ENCODE measurements at places on chromosomes 6 and 20.

DNA sequence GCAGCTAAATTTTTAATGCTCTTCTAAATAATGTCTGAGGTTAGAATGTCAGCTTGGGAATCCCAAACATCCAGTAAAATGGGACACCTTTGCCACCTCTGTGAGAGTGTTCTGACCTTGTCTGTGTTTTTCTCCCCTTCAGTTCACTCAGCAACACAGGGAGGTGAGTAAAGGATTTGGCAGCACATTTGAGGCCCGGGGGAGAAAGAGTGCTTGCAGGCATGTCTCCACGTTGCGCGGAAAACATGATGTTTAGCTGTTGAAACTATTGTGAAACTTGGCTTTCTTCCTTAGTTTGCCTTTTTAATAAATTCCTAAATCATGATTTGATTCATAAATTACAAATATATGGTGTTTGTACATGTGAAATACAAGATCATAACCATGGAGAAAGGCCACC is 707.8 kb upstream of the FLRT3 start:
- DNase-seq, result no peak

GRCh38 chr6:157405986-157406385 is 25.0 kb downstream of the ZDHHC14 start:
- peak; percentile 65 for DNase-seq

GRCh38 chr6:55100686-55101085 is 73.6 kb upstream of the HCRTR2 start:
- no peak for DNase-seq

- no peak for DNase-seq
Observed at GRCh38 chr20:13862245-13862644, 77.4 kb downstream of the NDUFAF5 start.

GRCh38 chr20:31566658-31567379 is 38.3 kb upstream of the ID1 start:
- DNase-seq, result no peak

- no peak for DNase-seq
Observed at GRCh38 chr20:8587810-8588209, 455.7 kb downstream of the PLCB1 start.

DNA sequence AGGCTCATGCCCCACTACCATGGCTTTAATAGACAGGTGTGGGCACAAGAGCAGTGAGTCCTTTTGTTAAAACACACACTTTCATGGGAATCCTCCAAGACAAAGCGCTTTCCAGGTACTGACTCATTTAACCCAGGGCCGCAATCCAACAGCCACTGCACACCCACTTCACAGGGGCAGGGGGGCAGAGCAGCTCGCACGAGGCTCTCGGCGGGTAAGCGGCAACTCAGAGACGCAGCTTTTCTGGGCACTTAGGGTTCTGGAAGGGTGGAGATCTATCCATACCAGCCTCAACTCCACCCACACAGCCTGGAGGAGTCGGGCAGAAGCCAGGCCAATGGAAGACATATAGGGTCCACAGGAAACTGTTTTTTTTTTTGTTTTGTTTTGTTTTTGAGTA is 28.6 kb downstream of the PSMG4 start:
- DNase-seq, result no peak

- DNase-seq, result no peak
Observed at GRCh38 chr20:62020935-62021701, 44.6 kb downstream of the TAF4 start.

DNA sequence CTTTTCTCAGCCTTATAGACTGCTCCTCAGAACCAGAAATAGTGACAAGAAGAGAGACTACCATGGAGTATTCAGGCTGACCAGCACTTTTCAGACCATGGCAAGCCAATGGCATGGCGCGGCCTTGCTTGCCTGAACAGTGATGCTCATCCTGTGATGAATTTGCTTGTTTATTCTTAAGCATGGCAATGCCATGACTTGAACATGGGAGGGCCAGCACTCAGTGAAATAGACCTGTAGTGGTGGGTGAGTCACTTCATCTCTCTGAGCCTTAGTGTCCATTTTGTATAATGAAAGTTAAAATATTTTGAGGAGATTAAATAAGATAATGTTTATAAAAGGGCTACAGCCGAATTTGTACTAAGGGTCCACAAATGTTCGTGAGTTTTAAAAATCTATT is 79.1 kb downstream of the LRRC1 start:
- DNase-seq, result no peak

- DNase-seq, result no peak
Observed at GRCh38 chr20:51217347-51218045, 194.6 kb upstream of the KCNG1 start.

GRCh38 chr6:82507112-82507511 is 143.5 kb downstream of the TPBG start:
- DNase-seq, result no peak

DNA sequence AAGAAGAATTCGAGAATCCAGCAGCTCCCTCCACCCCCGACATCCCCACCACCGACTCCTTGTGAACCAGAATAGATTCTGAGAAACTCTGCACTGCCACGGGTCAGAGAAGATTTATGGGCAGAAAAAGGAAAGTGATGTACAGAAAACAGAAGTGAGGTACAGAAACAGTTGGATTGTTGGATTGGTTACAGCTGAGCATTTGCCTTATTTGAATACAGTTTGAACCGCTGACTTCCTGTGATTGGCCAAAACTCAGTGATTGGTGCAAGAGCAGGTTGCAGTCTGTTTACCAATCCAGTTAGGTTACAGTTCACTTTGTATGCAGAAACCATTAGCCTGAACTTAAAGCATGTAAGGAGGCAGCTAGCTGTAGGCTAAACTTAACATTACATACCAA is 131.2 kb upstream of the HDDC2 start:
- no peak for DNase-seq

DNA sequence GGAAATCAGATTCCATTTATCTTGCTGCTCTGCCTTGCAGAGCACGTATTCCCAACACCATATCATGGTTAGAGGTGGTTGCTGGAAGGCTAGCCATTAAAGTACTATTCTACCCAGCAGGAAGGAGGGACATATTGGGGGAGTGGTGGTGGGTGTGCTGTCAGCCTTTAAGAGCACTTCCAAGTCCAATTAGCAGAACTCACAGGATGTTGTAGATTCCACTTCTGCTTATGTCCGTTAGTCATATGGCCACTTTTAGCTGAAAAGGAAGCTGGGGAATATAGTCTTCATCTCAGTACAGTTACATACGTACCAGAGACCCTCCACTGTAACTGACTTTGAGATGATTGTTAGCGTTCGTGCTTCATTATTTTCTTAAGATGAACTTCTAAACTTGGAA is 94.4 kb downstream of the SAMD3 start:
- no peak for DNase-seq

DNA sequence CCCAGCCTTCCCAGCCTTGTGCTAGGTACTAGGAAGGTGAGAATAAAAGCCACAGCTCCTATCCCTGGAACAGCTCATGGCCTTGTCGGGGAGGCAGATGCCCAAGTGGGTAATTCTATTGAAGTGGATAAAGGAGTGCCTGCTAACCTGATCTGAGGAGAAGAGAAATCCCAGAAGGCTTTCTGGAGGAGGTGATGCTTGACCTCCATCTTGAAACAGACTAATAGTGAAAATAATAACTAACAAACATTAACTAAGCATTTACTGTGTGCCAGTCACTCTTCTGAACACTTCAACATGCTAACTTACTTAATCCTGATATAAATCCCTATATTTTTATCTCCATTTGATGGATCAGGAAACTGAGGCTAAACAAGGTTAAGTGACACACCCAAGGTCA is 493.2 kb upstream of the CHD6 start:
- DNase-seq, result no peak

GRCh38 chr6:113209315-113209714 is 647.8 kb upstream of the MARCKS start:
- DNase-seq, result no peak

GRCh38 chr6:150633486-150633834 is 33.8 kb downstream of the PLEKHG1 start:
- DNase-seq, result no peak

- no peak for DNase-seq
Observed at GRCh38 chr20:21360705-21361104, 36.6 kb downstream of the NKX2-4 start.

- no peak for DNase-seq
Observed at GRCh38 chr6:35453236-35453635, 1.1 kb downstream of the FANCE start.

GRCh38 chr6:152329638-152330448 is 307.3 kb downstream of the SYNE1 start:
- DNase-seq, result no peak

DNA sequence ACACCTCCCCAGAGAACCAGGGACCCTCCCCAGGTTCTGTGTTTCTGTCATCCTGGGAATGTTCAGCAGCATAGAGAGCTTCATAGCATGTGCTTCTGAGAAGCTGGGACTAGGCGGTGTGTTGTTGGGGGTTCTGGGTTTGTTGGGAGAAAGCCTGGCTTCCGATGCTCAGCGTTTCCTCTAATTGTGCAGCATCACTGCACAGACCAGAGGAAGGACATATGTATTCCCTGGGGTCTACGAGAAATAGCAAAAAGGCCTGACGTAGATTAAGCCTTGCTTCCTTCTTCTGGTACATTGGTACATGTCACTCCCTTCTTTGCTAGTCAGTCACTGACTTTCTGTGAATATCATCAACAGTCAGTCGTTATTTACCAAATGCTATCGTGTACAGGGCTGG is 96.9 kb upstream of the SGK1 start:
- no peak for DNase-seq

DNA sequence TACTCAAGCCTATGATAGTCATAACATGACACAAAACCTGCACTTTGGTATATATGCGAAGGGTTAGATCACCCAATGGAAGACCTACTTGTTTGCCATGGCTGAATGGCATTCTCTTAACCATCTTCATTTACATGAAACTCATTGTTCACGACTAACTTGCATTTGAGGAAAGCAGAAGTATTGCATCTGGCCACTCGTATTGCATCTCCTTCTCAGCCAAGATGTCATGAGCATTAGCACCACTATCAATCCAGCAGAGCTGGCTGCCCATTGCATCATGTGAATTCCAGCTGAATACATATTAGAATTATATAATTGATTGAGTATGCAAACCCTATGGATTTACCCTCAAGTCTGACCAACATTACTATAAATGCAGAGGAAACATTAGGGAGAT is 390.2 kb downstream of the LAMA2 start:
- no peak for DNase-seq

- DNase-seq, result no peak
Observed at GRCh38 chr6:52010806-52011205, 76.6 kb downstream of the PKHD1 start.

DNA sequence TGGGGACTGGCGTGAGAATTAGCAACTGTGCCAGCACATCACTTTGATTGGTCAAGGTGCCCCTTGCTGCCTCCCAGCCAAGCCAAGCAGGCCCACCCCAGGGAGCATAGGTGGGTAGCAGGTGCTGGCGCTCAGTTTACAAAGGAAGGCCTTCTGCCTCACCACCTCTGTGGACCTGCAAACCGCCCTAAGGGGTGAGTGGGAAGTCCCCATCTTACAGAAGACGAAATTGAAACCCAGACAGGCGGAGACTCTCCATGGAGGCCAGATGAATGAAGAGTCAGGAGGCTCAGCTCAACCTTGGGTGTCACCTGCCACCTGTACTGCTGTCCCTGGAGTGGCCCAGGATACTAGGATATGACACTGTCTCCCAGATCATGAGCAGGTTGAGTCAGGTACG is 21.5 kb upstream of the MAS1L start:
- DNase-seq, result no peak

DNA sequence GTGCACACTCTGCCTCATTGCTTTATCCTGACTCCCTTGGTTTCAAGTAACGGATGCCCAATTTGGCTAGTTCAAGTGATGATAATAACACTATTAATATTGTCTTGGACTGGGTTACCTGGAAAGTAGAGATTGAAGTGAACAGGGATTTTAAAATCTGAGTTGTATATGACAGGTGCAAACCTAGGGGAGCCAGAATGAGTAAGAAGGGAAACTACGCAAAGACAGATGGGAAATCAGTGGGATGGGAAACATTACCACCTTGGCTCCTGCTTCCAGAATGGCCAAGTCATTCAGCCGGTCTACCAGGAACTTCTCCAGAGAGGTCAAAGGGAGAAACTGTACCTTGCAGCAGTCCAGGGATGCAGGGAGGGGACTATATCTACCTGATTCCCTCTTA is 41.9 kb downstream of the OGFRL1 start:
- DNase-seq, result no peak

- no peak for DNase-seq
Observed at GRCh38 chr6:135286962-135287538, 105.9 kb downstream of the MYB start.

- no peak for DNase-seq
Observed at GRCh38 chr20:32447136-32448027, 89.3 kb downstream of the ASXL1 start.

DNA sequence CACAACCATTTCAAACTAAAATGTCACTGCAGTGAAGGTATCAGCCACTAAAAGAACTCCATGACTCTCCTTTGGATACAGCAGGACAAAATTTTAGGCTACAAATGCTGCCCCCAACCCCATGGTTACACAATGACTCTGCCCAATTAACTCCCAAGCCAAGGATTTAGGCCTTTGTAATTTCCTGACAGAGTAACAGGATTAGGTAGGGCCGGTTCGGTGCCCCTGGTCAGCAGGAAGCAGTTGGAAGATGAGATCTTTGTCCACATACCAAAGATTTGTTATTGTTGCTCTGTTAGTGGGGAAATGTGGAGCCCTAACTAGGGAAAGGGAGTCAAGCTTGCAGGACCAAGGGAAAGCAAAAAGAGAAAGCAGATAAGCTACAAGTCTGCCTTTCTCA is 26.7 kb upstream of the RIPK1 start:
- no peak for DNase-seq

- no peak for DNase-seq
Observed at GRCh38 chr20:16209357-16209756, 363.9 kb downstream of the KIF16B start.

- no peak for DNase-seq
Observed at GRCh38 chr6:156434049-156434794, 343.0 kb upstream of the ARID1B start.

DNA sequence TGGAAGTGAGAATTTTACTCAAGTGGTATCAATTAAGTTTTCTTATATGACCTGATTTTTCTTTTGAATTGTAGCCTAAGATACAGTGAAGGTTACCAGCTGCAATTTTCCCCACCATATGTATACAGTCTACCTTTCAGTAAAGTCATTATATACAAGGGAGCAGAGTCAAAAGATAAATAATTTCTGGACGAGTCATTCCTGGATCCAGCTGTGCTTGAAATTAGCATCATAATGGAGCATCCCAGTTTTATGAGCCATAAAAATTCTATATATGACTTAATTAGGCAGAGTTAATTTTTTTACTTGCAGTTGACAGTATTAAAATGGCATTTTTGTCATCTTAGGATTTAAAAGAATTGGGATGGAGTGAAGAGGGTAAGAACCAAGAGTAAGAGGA is 1008.4 kb downstream of the PHF3 start:
- DNase-seq, result no peak

DNA sequence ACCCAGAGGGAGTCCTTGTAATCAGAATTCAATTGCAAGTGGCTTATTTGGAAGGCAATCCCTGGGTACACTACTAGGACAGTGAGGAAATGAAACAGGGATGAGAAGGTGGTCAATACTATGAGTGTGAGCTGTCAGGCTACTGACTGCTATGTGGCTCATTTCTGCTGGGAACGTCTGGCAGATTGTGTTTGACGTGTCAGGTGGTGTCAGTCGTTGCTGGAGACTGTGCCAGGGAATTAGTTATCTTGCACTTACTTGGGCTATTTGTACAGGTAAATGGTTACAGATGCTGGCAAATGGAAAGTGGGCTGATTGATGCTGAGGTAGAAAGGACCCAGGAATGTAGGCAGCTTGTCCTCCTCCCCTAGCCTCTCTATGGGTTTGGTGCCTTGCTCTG is 17.4 kb downstream of the CST4 start:
- DNase-seq, result no peak
